GM12864 (cell line): ENCODE measurements at places on chromosomes 1 and 21.
A peak's percentile ranks its signal among the peaks of the same experiment; 100 is the strongest.

GRCh38 chr1:204520834-204521709 lies 4.9 kb downstream of the MDM4 start:
- peak; percentile 89 for DNase-seq

DNA sequence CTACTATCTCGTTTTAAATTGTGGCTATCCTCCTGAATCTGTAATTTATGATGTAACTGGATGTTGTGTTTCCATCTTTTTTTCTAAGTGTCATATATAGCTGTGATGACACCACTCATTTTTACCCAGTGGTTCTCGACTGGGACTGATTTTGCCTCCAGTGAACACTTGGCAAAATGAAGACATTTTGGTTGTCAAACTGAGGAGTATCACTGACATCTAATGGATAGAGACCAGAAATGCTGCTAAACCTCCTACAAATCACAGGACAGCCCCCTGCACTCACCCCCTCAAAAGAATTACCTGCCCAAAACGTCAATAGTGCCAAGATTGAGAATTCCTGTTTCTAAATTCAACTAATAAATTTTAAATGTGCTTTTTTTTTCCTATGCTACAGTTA lies 1.9 kb downstream of the TRMT13 start:
- no peak for DNase-seq

DNA sequence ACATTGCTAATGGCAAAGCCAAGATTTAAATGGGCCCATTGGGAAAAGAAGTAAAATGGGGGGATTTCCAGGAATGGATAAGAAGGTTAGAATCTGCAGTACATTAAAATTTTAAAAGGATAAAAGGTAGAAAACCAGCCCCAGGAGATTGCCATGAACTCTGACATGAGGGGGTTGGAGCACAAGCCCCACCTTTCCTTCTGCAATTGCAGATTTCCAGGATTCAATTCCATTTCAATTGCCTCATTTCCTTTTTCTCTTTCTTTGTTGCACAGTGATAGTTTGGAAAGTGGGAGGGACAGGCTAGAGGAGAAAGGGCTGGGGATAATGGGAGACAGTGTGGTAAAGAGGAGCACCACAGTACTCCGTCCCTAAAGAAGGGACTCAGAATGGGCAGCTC lies 238.5 kb upstream of the RAB4A start:
- DNase-seq = no peak

DNA sequence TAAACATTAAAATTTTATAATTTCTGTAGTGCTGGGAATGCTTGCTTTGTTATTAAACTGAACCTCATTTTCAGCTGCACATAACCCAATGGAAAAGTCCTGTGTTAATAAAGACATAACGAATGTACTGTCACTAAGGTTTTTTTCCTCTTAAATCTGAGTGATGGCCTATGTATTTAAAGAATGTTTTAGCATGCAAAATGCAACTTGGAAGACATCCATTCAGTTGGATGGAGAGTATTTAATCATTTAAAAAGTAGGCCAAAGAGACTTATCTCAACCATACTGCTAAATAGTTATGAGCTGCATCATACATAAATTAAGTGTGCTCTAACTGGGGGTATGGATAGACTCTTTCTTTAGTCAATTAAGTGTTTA lies 48.5 kb downstream of the RWDD3 start:
- DNase-seq = no peak

DNA sequence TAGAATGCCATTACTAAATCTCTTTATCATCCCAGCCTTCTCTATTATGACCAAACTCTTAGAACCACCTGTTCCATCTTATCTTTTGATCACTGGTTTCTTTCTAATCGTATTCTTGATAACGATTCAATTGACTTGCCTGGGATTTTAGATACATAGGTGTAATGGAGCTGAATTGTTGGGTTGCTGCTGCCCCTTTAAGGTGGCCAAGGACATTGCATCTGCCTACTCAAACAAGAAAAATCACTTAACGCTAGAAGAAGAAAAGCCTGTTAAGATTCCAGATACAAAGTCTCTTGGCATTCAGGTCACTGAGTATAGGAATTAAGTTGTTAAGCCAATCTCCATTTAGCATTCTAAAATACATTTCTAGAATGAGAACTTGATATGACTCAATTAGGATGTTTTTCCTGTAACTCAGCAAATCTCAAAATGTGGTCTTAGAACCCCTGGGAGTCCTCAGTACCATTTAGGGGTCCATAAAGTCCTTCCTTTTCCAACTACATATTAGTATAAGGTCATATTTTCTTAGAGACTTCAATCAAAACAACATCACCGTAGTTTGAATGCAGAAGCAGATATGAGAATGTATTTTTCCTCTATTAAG lies 12.4 kb downstream of the NEXN start:
- peak; percentile 21 for DNase-seq

DNA sequence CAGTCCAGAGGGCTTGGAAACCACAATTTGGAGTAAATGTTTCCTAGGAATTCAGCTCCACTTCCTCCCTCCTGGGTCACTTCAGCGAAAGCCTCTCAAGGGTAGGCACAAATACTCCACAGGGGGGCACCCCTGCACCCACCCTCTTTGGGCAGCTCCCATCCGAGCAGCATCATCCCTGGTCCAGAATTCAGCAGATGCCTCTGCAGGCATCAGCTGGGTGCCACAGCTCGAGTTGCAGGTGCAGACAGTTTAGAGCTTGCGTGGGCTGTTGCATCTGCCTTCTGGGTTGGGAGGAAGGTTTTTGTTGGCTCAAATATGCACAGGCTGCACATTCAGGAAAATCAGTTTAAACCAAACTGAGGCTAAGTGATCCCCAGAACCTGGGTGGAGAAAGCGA lies 25.0 kb downstream of the KANK4 start:
- no peak for DNase-seq

DNA sequence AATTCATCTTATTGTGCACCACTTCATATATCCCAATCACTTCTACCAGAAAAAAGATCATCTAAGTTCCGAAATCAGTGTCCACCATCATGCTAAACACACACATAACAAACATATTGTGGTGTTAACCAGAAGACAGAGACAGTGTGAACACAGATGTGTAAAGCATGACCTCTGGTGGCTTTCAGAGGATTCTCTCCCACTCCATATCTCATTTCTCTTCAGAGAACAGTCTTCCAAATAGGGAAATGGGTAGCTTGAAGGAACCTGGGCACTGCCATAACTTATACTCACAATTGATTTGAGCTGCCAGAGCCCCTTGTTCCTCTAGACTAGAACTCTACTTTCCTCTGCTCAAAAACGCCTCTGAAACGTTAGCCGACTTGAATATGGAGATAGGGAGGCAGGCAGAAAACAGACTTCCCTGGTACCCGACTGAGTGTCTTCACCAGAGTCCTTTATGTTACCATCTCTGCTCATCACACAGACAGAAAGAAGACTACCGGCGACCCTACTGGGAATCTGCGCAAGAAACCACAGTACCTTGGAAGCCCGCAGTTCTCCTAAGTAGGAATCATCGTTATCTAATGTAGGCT lies 1.8 kb upstream of the ELAPOR1 start:
- DNase-seq = no peak

DNA sequence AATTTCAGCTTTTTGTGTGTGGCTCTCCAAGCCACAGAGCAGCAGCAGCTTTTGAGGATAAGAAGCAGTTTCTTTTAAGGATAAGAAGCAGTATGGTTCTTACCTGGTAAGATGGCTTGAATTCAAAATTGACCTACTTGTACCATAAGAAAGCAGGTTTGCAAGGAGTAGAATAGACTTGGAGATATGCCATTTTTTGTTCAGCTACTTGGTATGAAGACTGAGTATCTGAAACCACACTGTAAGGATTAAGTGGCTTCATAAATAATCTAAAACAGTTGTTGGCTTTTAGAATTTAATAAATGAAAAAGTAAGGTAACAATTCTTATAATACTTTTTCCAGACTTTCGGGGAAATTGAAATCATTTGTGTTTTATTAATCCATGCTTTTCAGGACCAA lies 74.2 kb downstream of the ATF6 start:
- no peak for DNase-seq

DNA sequence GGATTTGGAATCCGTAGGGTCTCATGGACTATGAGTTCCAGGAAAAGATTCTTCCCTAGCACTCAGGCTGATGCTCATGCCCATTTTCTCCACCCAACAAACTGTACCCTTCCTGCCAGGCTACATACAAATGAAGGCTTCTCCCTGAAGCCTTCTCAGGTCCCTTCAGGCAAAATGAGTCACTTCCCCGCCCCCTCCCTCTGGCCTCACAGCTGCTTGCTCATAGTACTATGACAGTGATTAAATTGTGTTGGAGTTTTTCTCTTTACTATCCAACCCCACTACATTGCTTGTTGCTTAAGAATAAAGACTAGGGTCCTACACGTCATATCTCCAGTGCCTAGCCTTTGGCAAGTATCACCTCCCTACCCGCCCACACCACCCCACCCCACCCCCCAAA lies 207.6 kb upstream of the NFIA start:
- DNase-seq = no peak

DNA sequence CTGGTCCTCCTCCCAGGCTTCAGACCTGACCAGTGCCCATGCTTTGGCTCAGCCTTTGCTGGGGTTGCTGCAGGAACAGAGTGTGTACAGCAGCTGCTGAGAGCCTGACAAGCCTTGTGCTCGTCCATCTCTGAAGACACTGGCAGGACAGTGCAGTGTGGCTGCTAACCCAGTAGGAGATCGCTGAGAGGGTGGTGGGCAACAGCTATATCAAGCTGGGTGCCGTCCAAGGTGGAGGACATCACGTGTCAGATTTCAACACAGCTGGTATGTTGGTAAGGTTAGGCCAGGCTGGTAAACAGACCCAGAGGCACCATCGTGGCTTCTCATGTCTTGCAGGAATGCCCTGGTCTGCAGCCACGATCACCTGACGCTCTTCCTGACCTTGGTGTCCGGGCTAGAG lies 17.9 kb upstream of the SLC25A34 start:
- DNase-seq = no peak

- no peak for DNase-seq
These were observed 23.8 kb downstream of the ALDH9A1 start for GRCh38 chr1:165674599-165674998.

- DNase-seq = no peak
These were observed 68.1 kb upstream of the ANGPTL1 start for GRCh38 chr1:178938959-178939317.

- DNase-seq = no peak
These were observed 12.7 kb upstream of the VCAM1 start for GRCh38 chr1:100706856-100707255.

GRCh38 chr1:101217148-101217547 lies 19.7 kb upstream of the S1PR1 start:
- no peak for DNase-seq

DNA sequence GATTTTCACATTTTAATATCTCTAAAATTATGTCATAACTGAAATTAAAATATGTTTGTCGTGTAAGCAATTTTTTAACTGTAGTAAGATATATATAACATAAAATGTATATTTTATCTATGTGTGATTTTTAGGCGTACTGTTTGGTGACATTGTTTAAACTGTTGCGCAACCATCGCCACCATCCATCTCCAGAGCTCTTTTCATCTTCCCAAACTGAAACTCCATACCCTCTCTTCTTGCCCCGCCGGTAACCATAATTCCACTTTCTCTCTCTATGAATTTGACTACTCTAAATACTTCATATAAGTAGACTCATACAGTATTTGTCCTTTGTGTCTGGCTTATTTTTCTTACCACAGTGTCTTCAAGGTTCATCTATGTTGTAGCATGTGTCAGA lies 66.4 kb downstream of the DDX20 start:
- no peak for DNase-seq

- DNase-seq = no peak
These were observed 14.2 kb downstream of the MT1HL1 start for GRCh38 chr1:236990052-236990445.

- no peak for DNase-seq
These were observed 159.0 kb upstream of the GALNT2 start for GRCh38 chr1:229907884-229908638.

- DNase-seq = no peak
These were observed 40.9 kb downstream of the FCRL3 start for GRCh38 chr1:157659576-157660247.

- DNase-seq = no peak
These were observed 55.6 kb upstream of the PRMT6 start for GRCh38 chr1:107000902-107001301.

DNA sequence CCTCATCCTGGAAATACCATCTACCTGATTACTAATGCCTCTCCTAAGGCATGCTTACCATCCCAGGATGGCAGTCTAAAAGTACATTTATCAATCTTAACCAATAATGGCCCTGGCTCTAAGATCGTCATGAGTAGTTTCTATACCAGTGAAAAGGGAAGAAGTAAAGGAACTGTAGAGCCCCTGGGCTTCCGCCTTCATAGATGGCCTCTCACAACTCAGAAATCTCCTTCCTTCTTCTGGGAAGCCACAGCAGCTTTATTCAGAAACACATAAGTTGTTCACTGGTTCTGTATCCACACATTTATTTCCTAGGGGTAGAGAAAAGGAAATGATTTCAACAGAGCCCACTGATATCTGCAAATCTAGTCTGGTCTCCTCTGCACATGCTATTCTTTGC lies 41.0 kb upstream of the CD5L start:
- no peak for DNase-seq

DNA sequence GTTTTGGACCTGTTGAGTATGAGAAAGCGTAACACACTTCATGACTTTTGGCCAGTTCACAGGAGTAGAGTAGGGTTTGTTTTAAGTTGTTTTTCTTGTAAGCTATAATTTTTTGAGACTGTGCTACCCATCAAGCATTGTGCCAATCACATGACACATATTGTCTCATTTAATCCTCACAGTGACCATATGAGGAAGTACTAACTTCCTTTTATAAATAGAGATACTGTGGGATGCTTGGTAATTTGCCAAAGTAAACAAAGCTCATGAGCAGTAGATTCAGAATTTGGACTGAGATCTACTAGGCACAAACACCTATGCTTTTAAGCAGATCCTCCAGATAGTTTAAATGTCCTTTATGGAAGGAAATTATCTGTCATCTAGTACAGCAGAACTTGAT lies 178.3 kb downstream of the CACNA1E start:
- DNase-seq = no peak
